Bronchial epithelial cell (primary cell): ENCODE measurements at places on chromosomes 7 and 10. TPM values are rescaled to one million over a fixed set of nuclear protein-coding genes. Genes with fewer than 3 reads are reported as not detected.

KLF14 gene
- under 0.01 TPM in 1 of 2 replicates, not detected in the other for total RNA-seq

A1CF gene
- not detected in 2 replicates for total RNA-seq

AMPH gene
- not detected in 2 replicates for total RNA-seq

ASB10 gene
- total RNA-seq, result not detected in 2 replicates

ACTR1A gene
- 53.2 and 79.6 TPM in 2 replicates for total RNA-seq

AKR1E2 gene
- 4.2 and 6.1 TPM in 2 replicates for total RNA-seq

LLCFC1 gene
- not detected in 2 replicates for total RNA-seq

MYPN gene
- total RNA-seq, result not detected in 2 replicates

CDC14C gene
- not detected in 2 replicates for total RNA-seq

INSYN2A gene
- total RNA-seq, result under 0.01 TPM in 1 of 2 replicates, not detected in the other

NEBL gene
- 18.7 and 54.4 TPM in 2 replicates for total RNA-seq

DPYSL4 gene
- 0.13 and 0.26 TPM in 2 replicates for total RNA-seq

PAPSS2 gene
- total RNA-seq, result 0.26 and 5.5 TPM in 2 replicates

PCLO gene
- 0.79 and 3.8 TPM in 2 replicates for total RNA-seq

CHST3 gene
- 11.4 and 16.6 TPM in 2 replicates for total RNA-seq

TES gene
- 276 and 348 TPM in 2 replicates for total RNA-seq

C10orf105 gene
- not detected in 2 replicates for total RNA-seq

MMP21 gene
- total RNA-seq, result not detected in 2 replicates

RNF148 gene
- total RNA-seq, result 0.26 TPM in 2 replicates

TEX36 gene
- total RNA-seq, result not detected in 2 replicates

LDB3 gene
- total RNA-seq, result under 0.01 TPM in 1 of 2 replicates, not detected in the other

ACSL5 gene
- total RNA-seq, result under 0.01 TPM in 1 of 2 replicates, not detected in the other

ZMIZ2 gene
- total RNA-seq, result 5.5 and 8.1 TPM in 2 replicates

CC2D2B gene
- not detected in 2 replicates for total RNA-seq

ACADSB gene
- 3.4 and 5.4 TPM in 2 replicates for total RNA-seq

ZPBP gene
- total RNA-seq, result not detected in 2 replicates

HMX3 gene
- 0.13 TPM in 1 of 2 replicates, not detected in the other for total RNA-seq

CALCR gene
- total RNA-seq, result not detected in 2 replicates

ATG9B gene
- under 0.01 and 0.26 TPM in 2 replicates for total RNA-seq

PRLHR gene
- total RNA-seq, result not detected in 2 replicates

ACTL6B gene
- total RNA-seq, result not detected in 2 replicates

CYP2C8 gene
- total RNA-seq, result 0.13 TPM in 1 of 2 replicates, not detected in the other

ENKUR gene
- total RNA-seq, result 0.13 and 0.26 TPM in 2 replicates

FBH1 gene
- 54.5 and 75.4 TPM in 2 replicates for total RNA-seq

PTF1A gene
- not detected in 2 replicates for total RNA-seq

MAGI2 gene
- total RNA-seq, result 2.6 and 2.7 TPM in 2 replicates

SLC35G1 gene
- total RNA-seq, result 2.1 and 2.4 TPM in 2 replicates

OR6B1 gene
- total RNA-seq, result not detected in 2 replicates

KLLN gene
- 0.13 and 0.26 TPM in 2 replicates for total RNA-seq

PLEKHS1 gene
- total RNA-seq, result not detected in 2 replicates

MNX1 gene
- total RNA-seq, result 0.13 TPM in 1 of 2 replicates, not detected in the other

WASHC2A gene
- 24.0 and 37.1 TPM in 2 replicates for total RNA-seq

HMX2 gene
- not detected in 2 replicates for total RNA-seq

PRF1 gene
- not detected in 2 replicates for total RNA-seq

CYP2C9 gene
- total RNA-seq, result 1.5 TPM in 1 of 2 replicates, not detected in the other

IFIT1B gene
- not detected in 2 replicates for total RNA-seq

KEL gene
- total RNA-seq, result 0.13 TPM in 1 of 2 replicates, not detected in the other
